ENCODE measurements at places on chromosomes 3 and 15.

GRCh38 chr3:192675958-192676649, 51.2 kb downstream of the FGF12 start:
- DNase-seq, result no peak

DNA sequence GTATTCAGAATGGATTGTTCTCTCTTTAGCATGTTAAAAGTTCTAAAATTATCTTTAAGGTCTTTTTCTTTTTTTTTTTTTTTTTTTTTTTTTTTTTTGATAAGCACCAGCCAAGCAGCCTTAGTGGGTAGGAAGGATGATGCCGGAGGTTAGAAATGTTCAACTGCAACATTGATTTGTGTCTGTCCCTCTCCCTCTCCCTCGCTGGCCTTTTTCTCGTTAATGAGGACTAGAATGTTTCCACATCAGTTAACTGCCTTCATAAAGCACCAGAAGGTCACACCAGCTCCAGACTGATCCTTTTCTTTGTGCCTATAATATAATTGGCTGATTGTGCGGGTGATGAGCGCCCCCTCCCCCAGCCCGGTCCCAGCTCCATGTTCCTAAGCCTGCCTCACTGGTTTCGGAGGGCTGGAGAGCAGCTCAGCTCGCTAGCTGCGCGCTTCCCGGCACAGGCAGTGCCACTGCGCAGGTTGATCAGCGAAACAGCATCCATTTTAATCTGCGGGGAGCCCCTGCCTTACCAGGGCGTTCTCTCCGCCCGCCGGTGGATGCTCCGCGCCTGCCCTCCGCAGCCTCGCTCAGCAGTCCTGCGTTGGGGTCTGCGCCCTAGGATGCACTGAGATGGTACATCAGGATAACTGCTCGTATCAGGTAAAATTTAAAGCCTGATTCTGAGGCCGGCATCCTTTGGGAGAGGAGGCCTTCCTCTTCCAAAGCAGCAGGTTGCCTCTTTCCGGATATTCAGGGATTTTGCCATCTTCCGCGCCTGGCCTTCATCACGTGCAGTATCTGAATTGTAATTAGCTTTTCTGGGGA, 148.9 kb upstream of the IL12A start:
- no peak for DNase-seq

DNA sequence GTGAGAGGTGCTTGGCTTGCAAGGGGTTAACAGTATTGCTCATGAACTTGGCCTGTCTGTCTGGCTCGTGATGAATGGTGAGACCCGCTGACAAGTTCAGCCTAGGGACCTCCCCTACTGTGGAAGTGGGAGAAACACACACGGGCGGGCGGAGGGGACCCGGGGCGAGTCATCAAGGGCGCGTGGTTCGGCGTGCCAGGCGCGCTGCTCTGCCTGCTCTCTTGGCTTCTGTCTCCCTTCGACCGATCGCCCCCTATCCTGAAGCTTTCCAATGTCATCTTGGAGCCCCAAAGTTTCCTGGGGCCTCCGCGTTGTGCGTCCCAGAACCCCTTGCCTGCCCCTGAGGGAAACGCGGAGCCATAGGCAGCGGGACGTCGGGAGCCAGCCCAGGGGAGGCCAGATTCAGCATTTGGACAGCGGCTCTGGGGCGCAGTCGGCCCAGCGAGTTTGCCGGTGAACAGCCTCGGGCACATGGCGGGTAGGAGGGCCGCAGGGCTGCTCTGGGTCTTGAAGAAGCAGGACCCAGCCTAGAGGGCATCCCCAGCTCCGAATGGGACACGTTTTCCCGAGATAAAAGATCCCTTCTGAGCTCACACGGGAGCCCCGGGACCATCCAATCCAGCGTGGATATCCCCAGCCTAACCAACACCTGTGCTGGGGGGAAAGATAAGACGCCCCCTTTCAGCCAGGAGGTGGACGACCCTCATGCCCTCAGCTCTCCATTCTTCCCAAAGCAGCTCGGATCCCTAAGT, 27.0 kb upstream of the POLG start:
- peak; percentile 15 for DNase-seq

- DNase-seq, result no peak
Measured at GRCh38 chr3:188036375-188037194, 117.4 kb upstream of the LPP start.

DNA sequence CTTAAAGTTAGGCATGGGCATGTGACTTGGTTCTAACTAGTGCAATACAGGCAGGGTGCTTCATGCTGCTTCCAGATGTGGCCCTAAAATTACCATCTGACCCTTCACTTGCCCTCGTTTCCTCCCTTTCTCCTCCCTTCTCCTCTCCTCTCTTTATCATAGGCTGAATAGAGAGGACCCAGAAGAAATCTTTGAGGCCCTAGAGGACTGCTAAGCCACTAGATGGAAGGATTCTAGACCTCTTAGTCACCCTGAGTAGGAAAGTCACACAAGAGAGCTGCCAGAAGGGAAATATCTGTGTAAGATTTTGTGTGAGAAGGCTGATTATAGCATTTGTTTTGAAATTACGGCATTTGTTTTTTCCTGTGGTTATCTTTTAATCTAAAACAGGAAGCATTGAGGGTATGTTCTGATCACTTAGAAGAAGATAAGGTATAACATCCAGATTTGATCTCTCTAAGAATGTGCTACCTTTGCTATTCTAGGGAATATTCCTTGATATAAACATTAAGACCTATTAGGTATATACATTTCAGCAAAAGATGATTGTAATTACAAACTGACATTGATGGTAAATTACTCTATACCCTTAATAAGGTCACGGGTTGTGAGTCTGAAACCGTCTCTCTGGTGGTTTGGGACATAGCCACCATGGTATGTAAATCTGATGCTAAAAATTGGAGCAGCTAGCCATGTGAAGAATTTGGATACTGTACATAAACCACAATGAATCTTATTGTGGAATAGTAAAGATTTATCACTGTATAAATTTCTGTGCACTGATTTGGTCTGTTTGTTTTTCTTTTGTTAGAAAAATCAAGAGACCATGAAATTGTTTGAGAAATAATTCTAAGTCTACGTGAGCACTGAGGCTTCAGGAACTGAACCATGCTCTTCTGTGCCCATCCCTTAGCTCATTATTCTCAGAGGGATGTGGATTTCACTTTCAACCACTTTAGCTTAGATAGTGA, 84.1 kb downstream of the TP63 start:
- DNase-seq, result no peak

DNA sequence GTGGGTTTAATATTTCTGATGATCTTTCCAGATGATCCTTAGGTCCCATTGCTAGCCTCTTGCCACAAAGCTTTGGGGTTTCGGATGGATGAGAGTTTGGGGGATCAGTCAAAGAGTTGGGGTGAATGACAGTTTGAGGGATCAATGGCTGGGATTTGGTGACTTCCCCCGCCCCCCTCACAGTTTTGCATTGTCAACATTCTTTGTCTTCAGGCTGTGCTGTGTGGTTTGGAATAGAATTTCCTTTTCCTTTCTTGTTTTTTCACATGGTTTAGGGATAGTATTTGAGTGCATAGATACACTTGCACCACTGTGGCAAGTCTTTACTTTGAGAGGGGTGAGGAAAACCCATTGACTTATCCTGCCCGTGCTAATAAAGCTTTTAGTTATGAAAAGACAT, 14.3 kb downstream of the MEF2A start:
- no peak for DNase-seq

GRCh38 chr3:99175276-99175812, 273.8 kb upstream of the DCBLD2 start:
- DNase-seq, result no peak

GRCh38 chr3:179921500-179921899, 115.2 kb downstream of the PEX5L start:
- DNase-seq, result no peak

DNA sequence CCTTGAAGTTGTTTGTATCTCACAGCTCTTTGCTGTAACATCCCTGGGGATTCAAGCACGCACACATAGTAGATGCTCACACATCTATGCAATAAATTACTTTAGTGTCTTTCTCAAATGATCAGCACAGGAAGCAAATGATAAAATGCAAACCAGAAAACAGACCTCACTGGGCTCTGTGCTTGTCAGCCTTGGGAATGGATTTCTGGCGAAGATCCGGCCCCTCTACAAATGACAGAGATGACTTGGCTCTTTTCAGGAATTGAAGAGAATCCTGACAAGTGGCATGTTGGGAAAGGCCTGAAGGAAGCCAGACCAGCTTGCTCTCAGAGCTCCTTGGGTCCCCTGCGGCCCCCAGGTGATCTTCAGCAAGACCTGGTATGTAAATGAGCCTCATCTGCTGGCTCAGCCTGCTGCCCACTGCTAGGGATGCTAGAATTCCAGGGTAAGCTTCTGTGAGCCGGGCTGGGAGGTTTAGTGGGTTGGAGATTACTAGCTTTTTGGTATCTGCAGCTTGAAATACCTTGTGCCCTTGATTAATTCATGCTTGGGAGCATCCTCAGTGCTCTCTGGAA, 54.1 kb downstream of the LPP start:
- no peak for DNase-seq

GRCh38 chr15:51765751-51766150, 14.4 kb downstream of the TMOD2 start:
- DNase-seq, result no peak

DNA sequence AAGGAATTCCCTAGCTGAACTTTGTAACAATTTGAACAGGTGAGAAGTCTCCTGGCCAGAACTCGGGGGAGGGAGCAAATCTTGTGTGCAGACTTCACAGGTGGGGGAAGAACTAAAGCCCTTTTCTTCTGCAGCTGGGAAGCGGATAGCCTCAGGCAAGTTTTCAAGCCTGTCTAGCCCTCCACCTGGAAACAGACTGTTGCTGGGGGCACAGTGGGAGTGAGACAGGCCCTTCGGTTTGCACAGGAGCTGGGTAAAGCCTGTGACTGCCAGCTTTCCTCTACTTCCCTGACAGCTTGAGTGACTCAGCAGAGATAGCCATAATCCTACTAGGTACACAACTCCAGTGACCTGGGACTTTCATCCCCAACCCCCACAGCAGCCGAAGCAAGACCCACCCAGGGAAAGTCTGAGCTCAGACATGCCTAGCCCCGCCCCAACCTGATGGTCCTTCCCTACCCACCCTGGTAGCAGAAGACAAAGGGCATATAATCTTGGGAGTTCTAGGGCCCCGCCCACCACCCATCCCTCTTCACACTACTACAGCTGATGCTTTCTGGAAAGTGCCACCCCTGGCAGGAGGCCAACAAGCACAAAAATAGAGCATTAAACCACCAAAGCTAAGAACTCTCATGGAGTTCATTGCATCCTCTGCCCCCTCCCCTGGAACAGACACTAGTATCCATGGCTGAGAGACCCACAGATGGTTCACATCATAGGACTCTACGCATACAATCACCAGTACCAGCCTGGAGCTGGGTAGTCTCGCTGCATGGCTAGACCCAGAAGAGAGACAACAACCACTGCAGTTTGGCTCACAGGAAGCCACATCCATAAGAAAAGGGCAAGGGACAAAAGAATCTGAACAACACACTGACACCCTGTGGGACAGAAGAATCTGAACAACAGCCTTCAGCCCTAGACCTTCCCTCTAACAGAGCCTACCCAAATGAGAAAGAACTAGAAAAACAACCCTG, 479.0 kb downstream of the RAP2B start:
- no peak for DNase-seq

- DNase-seq, result no peak
Measured at GRCh38 chr15:71084264-71084663, 31.0 kb upstream of the THSD4 start.
